ENCODE measurements at places on chromosomes 11 and 22. TPM values are rescaled to one million over a fixed set of nuclear protein-coding genes. Genes with fewer than 3 reads are reported as not detected.
A peak's percentile ranks its signal among the peaks of the same experiment; 100 is the strongest.

DNA sequence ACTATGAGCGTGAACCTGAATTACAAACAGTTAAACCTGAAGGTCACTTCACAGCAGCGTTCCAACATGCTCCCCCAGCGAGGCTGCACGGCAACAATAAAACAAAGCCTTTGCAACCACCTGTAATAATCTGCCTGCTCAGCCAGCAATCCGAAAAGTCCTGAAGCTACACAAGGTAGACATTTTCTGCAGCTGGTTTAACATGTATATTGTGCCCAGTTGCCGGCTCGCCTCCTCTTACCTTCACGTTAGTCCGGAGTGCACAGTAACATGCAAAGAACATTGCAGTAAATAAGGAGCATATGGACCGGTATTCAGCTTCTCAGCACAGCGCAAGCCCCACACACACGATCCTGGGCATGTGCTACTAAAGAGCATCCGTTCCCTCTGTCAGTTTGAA is 704.3 kb downstream of the DLG2 start:
- DNase-seq: peak; percentile 13

ZNF74 gene
- 19.5 TPM for total RNA-seq

- DNase-seq: peak; percentile 75
Measured at GRCh38 chr11:93652161-93652597, 9.3 kb upstream of the CEP295 start.

OR5P2 gene
- total RNA-seq: not detected

DNA sequence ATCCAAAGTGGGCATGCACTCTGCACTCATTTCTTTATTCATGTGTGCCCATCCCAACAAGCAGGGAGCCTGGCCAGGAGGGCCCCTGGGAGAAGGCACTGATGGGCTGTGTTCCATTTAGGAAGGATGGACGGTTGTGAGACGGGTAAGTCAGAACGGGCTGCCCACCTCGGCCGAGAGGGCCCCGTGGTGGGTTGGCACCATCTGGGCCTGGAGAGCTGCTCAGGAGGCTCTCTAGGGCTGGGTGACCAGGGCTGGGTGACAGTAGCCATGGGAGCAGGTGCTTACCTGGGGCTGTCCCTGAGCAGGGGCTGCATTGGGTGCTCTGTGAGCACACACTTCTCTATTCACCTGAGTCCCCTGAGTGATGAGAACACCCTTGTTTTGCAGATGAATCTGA is 129.3 kb upstream of the B3GAT1 start:
- no peak for DNase-seq

DNA sequence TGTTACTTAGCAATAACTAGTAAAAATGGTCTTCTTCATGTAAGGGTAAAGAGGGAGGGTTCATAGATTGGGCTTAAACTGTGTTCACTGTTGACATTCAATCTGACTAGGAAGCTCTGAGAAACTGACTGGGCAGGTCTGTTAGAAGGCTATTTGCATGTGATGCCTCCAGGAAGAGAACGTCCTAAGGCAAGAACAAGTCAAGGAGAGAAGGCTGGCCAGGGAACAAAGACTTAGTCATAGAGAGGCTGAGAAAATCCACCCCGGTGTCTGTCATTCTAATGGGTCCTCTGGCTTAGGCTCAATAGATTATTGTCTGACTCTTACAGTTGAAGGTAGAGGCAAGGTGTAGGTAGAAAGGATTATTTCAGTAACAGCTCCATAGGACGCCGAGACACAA is 50.3 kb upstream of the CD44 start:
- DNase-seq: no peak

DNA sequence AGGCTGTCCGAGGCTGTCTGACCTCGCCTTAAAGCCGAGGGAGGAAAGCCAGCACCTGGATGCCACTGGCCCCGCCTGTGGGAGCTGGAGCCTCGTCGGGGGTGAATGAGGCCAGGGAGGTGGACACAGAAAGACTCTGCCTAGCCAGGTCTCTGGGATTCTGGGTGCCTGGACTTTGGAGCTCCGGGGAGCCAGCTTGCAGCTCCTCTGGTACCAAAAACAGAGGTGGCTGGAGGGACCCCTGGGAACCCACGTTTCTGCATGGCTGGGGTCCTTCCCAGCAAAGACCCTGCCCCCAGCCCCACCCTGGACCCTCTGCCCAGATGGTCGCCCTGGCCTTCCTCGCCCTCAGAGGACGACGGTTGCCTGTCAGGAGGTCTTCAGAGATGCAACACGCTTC is 239.7 kb downstream of the BRD1 start:
- no peak for DNase-seq

All from tongue (tissue), 3 donors.